ENCODE measurements at places on chromosomes 2 and 18.

GRCh38 chr2:199460846-199461710 is 3.3 kb upstream of the SATB2 start:
- H3K27ac ChIP-seq: no peak overlapping the region
- H3K4me1 ChIP-seq: peaks cover 7% of the 10 kb centered on the region
- no peak for DNase-seq
- peaks cover 60% of the 10 kb centered on the region for H3K27me3 ChIP-seq
- H3K4me3 ChIP-seq: no peak overlapping the region
- no peaks in the 10 kb centered on the region for H3K36me3 ChIP-seq

- H3K4me3 ChIP-seq: no peak overlapping the region
- no peak overlapping the region for H3K27ac ChIP-seq
- no peaks in the 10 kb centered on the region for H3K36me3 ChIP-seq
- H3K27me3 ChIP-seq: no peaks in the 10 kb centered on the region
- no peak for DNase-seq
These were observed 27.4 kb upstream of the MBOAT2 start for GRCh38 chr2:9030841-9031240.

- H3K27ac ChIP-seq: no peak overlapping the region
- H3K4me1 ChIP-seq: no peaks in the 10 kb centered on the region
- no peaks in the 10 kb centered on the region for H3K27me3 ChIP-seq
These were observed 81.3 kb downstream of the NFATC1 start for GRCh38 chr18:79476918-79477571.

GRCh38 chr2:98551316-98551715 is 57.0 kb downstream of the COA5 start:
- H3K4me3 ChIP-seq: no peak overlapping the region
- peaks cover 51% of the 10 kb centered on the region for H3K4me1 ChIP-seq
- H3K27me3 ChIP-seq: no peaks in the 10 kb centered on the region

DNA sequence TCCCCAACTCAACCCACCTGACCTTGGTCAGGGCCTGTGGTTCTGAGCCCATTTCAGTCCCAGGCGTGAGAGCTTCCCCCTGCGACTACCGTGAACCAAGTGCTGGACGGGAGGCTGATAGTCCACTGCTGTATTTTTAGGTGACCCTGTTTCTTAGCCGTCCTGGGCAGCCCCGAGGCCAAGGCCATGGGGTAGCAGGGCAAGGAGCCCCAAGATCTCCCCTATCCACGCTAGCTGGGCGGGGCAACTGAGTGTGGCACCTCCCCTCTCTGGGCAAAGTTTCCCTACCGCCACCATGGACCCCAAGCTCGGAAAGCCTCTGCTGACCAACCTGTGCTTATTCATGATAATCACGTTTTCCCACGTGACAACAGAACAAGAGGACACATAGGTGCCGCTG is 583 bp upstream of the KLHL30 start:
- H3K36me3 ChIP-seq: no peaks in the 10 kb centered on the region
- no peak overlapping the region for H3K4me3 ChIP-seq
- no peaks in the 10 kb centered on the region for H3K27me3 ChIP-seq
- DNase-seq: no peak
